Stimulated activated CD8-positive, alpha-beta memory T cell treated with anti-CD3 and anti-CD28 coated beads, Interleukin-7, amount 100 ng/mL, for 1 hour (primary cell): ENCODE measurements at places on chromosomes 6 and 20.

- no peak for DNase-seq
These were observed 106.0 kb downstream of the TRIM27 start for GRCh38 chr6:28817808-28818145.

- DNase-seq = no peak
These were observed 251.0 kb downstream of the UST start for GRCh38 chr6:148997865-148998264.

GRCh38 chr6:42259286-42259685, 41.6 kb upstream of the MRPS10 start:
- DNase-seq = no peak

DNA sequence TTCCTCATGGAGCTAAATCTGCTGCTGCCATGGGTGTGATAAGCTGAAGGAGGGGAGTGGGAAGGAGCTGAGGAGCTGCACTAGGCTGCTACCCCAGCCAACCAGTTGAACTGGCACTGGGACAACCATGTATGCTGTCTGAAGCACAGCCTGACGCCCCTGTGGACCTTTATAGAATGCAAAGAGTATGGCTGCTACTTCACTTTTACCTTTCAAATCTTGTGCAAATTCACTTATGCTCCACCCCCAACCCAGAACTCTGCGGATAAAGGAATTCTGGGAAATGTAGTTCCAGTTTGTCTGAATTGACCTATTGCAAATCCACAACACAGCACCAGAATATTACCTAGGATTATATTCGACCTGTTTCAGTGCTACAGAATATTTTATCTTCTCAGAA, 217.4 kb upstream of the SLC35B3 start:
- DNase-seq = no peak

DNA sequence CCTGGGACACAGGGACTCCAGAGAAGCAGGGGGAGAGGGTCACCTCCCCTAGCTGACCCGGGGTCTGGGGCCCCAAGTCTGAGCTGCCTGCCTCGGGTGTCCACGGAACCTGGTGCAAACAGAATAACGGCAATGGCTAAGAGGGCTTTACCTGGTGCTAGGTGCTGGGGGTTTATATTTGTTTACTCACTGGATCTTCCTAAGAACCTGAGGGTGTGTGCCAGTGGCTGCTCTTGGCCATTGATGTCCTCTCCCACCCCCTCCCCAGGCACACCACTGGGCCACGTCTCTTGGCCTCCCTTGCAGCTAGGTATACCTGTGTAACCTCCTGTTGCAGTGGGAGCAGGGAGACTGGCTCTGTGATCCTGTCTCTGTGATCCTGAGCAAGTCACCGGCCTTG, 157.9 kb upstream of the MLN start:
- no peak for DNase-seq

DNA sequence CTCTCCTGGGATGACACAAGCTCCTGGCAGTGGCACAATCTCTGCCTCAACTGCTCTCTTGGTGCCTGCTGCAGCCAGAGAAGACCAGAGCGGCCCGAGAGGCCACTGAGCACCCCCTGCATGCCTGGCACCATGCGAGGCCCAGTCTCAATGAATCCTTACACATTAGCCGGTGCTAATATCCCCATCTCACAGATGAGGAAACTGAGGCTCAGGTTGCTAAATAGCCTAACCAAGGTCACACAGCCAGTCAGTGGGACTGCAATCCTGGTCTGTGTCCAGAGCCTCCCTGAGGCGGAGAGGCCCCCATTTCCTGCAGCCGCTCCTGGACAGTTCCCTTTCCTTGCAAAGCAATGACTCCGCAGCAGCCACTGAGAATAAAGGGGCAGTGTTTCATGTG, 81.2 kb downstream of the GRM4 start:
- no peak for DNase-seq

- no peak for DNase-seq
These were observed 45.2 kb downstream of the DPPA5 start for GRCh38 chr6:73308712-73309534.

DNA sequence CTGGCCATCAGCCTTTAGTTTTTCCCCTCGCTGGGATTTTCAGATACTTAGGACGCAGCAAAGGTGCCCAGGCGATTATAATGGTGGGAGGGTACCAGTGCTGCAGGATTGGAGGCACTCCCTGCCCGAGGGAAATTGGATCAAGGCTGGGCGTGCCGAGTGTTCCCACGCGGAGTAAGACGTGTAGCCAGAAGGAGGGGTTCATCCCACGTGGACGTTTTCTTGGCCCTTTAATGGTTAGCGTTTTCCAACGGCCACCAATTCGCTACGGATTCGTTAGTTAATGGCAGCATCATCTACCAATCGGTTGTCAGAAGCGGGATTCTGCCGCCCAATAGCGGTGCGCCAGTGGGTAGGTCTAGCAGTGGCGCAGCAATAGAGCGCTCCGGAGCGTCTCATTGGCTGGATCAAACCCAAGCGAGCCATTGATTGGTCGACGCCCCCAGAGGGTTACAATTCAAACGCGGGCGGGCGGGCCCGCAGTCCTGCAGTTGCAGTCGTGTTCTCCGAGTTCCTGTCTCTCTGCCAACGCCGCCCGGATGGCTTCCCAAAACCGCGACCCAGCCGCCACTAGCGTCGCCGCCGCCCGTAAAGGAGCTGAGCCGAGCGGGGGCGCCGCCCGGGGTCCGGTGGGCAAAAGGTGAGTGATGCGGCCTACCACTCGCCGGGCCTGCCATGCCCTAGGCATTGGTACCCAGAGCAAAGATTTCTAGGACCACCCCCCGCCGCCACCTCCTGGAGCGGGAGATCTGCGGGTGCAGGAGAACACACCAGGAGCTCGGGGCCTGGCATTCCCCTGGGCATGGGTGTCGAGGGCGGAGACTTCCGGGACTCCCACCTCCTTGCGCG, at the start of gene UBE2C:
UBE2C (plus strand) TSS at position 488 of the 849 bp plus-strand sequence; CDS start at position 540, 52 bp downstream.
- peak; percentile 78 for DNase-seq

DNA sequence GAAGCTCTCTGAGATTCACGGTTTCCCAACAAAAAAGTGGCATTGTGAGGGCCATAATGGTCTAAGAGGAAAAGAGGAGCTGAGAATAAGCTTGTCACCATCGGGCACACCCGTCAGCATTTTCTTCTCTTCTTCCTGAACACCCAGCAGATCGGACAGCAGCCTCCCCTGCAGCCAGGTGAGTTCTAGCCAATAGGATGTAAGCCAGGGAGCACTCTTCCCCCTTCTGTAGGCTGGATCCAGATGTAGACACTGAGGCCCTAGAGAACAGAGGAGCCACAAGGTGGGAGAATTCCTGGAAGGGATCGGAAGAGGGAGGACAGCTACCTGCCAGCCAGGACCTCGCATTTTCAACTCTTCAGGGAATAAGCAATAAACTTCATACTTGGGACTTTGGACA, 228.0 kb downstream of the SYNDIG1 start:
- no peak for DNase-seq

DNA sequence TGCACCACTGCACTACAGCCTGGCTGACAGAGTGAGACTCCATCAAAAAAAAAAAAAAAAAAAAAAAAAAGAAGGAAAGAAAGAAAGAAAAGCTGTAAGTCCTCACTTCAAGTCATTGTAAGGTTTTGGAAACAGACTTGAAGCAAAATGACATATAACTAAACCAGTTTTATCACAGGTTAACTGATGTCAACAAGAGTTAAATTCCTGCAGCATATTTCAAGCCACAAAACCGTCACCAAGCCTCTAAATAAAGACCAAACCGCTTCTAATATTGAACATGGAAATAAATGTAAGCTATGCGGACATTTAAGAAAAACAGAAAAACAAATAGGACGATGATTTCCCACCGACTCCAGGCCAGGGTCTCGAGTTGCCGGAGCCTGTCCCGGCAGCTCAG, 88.9 kb upstream of the RPS6KA2 start:
- no peak for DNase-seq

DNA sequence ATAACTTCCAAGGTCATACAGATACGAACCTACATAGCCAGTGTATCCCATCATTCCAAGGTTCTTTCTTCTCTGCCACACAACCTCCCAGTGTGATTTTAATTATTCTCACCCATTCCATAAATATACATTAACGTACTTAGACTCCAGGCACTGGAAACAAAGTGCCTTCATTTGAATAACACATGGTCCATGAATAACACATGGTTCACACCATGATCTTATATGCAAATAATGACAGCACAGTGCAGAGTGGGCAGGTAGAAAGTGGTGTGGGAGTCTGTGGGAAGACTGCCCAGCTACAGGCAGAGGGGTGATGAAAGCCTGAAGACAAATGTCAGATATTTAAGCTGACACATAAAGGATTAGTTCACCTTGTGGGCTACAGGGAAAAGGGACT, 425.2 kb downstream of the HACE1 start:
- DNase-seq = no peak

- no peak for DNase-seq
These were observed 273.4 kb upstream of the CITED2 start for GRCh38 chr6:139647841-139648240.

- no peak for DNase-seq
These were observed 595.7 kb downstream of the PTPRT start for GRCh38 chr20:42594011-42594410.

- peak; percentile 8 for DNase-seq
These were observed 66.4 kb upstream of the PDE10A start for GRCh38 chr6:165729307-165729936.

GRCh38 chr6:153149891-153150290, 18.8 kb upstream of the RGS17 start:
- DNase-seq = no peak

- DNase-seq = no peak
These were observed 5.6 kb upstream of the UQCC2 start for GRCh38 chr6:33716890-33717632.

DNA sequence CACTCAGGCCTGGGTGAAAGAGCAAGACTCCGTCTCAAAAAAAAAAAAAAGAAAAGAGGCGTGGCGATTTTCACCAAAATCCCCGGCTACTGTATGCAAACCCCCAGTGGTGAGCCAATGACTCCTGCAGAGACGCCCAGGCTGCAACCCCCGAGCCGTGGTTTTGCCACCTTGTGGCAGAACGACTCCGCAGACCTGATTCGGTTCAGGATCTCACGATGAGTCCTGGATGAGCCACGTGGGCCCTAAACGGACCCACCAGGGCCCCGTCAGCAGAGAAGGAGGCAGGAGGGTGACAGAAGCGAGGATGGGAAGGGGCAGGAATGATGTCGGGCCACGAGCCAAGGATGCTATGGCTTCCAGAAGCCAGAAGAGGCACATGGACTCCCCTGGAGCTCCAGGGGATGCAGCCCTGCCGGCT, 42.5 kb downstream of the SLC2A4RG start:
- DNase-seq = no peak

- no peak for DNase-seq
These were observed 12.5 kb downstream of the JAG1 start for GRCh38 chr20:10661261-10661660.

DNA sequence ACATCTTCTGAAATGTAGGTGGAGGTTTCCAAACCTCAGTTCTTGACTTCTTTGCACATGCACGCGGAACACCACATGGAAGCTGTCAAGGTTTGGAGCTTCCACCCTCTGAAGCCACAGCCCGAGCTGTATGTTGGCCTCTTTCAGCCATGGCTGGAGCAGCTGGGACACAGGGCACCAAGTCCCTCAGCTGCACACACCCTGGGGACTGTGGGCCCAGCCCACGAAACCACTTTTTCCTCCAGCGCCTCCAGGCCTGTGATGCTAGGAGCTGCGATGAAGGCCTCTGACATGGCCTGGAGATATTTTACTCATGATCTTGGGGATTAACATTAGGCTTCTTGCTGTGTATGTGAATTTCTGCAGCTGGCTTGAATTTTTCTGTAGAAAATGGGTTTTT, 68.7 kb downstream of the RNF217 start:
- DNase-seq = no peak

DNA sequence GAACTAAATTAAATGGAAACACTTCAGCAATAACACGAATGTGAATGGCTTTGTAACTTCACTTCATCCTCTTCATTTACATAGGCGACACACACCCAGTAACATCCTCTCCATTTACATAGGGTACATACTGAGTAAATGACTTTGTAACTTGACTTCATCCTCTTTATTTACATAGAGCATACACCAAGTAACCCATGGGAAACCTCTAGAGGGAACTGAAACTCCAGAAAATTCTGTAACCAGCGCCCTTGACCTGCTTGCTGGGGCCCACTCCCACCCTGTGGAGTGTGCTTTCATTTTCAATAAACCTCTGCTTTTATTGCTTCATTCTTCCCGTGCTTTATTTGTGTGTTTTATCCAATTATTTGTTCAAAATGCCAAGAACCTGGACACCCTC, 81.6 kb upstream of the OPRM1 start:
- DNase-seq = no peak

DNA sequence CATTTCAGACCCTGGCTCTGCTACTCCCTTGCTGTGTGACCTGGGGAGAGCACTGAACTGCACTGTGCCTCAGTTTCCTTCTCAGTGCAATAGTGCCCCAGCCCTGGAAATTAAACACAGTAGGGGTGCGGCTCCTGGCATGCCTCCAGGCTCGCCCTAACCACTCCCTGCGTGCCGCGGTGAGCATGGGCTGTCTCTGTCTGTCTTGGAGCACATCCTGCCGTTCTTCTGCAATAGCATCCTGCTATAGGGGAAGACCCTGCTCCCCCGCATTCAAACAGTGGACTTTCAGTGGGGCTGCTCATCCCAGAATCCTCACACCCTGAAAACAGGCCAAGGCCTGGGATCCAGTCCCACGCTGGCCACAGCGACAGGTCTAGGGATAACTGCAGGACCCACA, 129.5 kb downstream of the FOXC1 start:
- no peak for DNase-seq

DNA sequence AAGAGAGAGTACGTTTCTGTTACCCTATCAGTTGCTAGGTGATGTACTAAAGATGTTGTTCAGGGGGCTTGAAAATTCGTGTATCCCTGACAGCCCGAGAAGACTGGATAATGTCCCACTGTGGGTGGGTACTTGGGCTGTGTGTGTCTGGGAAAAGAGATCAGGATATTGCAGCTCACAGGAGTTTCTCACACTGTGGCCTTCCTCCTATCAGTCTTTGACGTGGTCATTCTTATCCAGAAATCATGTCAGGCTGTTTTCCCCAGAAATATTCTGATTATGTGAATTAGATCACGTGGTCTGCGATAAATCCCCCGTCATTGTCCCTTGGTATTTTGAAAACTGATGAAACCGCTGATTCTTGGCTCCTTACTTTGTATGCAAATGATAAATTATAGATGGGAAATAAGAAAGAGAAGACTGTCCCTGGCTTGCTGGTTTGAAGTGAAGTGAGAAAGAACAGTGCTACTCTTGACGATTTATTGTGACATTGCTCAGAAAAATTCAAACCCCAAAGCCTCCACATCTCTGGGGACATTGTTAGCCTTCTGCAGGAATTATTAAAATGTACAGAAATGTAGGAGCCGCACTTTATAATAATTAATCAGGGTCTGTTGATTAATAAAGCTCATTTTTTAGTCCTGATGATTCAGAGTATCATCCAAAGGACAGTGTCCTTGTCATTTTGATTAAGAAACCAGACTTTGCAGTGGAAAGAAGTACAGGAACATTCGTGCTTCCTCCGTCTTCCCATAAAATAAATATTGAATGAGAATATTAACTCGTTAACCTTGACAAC, 167.5 kb upstream of the TSHZ2 start:
- DNase-seq = no peak

DNA sequence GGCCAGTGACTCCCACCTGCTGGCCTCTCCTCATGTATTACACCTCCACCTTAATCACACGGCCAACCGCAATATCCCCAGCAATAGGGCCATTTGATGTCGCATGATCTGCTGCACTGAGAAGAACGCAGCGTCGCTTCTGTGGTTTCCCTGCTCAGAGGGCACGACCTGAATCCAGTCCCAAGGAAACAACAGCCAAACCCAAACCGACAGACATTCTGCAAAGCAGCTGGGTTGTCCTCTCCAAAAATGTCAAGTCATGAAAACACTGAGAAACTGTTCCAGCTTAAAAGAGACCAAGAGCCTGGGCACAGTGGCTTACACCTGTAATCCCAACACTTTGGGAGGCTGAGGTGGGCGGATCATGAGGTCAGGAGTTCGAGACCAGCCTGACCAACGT, 7.5 kb upstream of the BPI start:
- DNase-seq = no peak
